GM23248 (cell line): ENCODE measurements at places on chromosomes 1 and 21. TPM values are rescaled to one million over a fixed set of nuclear protein-coding genes. Genes with fewer than 3 reads are reported as not detected.

The CNIH3 gene
- polyA plus RNA-seq: 4.7 and 6.2 TPM in 2 replicates

The FOXO6 gene
- polyA plus RNA-seq: not detected in 2 replicates

The TCHHL1 gene
- polyA plus RNA-seq: not detected in 2 replicates

The CALML6 gene
- polyA plus RNA-seq: not detected in 2 replicates

The HES5 gene
- polyA plus RNA-seq: not detected in 2 replicates

The ZMYM4 gene
- 37.7 and 40.8 TPM in 2 replicates for polyA plus RNA-seq

The IL19 gene
- polyA plus RNA-seq: not detected in 2 replicates

The MAP3K21 gene
- 0.03 TPM in 1 of 2 replicates, not detected in the other for polyA plus RNA-seq

- no peaks in the 10 kb centered on the region for H3K36me3 ChIP-seq
- no peaks in the 10 kb centered on the region for H3K4me1 ChIP-seq
Measured at GRCh38 chr1:177048314-177049069, 116.0 kb downstream of the ASTN1 start.

DNA sequence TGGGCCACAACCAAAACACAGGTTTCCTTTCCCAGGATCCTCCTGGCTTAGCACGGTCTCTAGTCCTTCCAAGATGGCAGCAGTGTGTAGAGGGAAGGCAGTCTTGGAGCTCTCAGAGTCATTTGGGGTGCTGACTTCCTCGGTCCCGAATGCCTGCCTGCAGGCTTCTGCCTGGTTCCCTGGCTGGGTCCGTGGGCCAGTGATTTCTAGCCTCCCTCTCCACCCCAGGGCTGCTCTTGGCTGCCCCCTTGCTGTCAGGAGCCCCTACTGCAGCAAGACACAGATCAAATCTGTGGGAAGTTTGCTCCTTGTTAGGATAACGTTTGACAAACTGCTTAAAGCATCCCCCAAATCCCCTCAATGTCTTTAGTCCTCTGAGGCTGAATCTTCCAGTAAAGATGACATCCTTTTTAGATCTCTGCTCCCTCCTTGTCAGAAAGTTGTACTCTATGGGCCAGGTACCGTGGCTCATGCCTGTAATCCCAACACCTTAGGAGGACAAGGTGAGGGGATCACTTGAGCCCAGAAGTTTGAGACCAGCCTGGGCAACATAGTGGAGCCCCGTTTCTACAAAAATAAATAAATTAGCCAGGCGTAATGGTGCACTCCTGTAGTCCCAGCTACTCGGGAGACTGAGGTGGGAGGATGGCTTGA lies 272.5 kb downstream of the RRAGC start:
- peak; percentile 49 for DNase-seq
- 0 out of 2 replicates have a peak overlapping the region, but pooled peaks have one; percentile 13 for H3K4me3 ChIP-seq
- H3K27me3 ChIP-seq: no peaks in the 10 kb centered on the region
- H3K4me1 ChIP-seq: no peaks in the 10 kb centered on the region
- H3K27ac ChIP-seq: no peak overlapping the region

DNA sequence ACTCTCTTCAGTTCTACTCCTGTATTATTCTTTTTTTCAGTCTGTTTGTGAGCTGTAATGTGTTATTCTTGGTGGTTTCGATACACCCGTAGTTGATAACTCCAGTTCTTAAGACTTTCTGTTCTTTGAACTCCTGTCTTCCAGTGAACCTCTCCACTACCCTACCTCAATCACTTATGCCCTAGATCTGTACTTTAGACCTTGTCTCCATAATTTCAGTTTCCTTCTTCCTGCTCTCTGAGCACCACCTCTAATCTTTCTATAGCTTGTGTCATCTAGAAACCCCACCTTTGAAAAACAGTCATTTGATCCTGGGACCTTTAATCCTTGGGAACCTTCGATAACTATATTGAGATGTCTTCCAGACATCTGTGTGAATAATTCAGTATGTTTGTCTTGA lies 159.3 kb downstream of the PIK3R3 start:
- no peaks in the 10 kb centered on the region for H3K4me1 ChIP-seq
- H3K27ac ChIP-seq: no peak overlapping the region
- H3K27me3 ChIP-seq: no peaks in the 10 kb centered on the region
- no peak overlapping the region for H3K4me3 ChIP-seq

GRCh38 chr1:230230948-230231773 lies 164.1 kb downstream of the GALNT2 start:
- H3K4me3 ChIP-seq: no peak overlapping the region
- DNase-seq: no peak
- H3K27ac ChIP-seq: no peak overlapping the region

GRCh38 chr1:244159646-244160045 lies 108.6 kb downstream of the ZBTB18 start:
- H3K4me3 ChIP-seq: no peak overlapping the region
- DNase-seq: no peak
- no peaks in the 10 kb centered on the region for H3K36me3 ChIP-seq
- no peak overlapping the region for H3K27ac ChIP-seq
- no peaks in the 10 kb centered on the region for H3K27me3 ChIP-seq

- peaks cover 10% of the 10 kb centered on the region; the same call in 1 of the 2 replicates for H3K4me1 ChIP-seq
- no peaks in the 10 kb centered on the region for H3K36me3 ChIP-seq
- H3K27me3 ChIP-seq: no peaks in the 10 kb centered on the region
- H3K4me3 ChIP-seq: no peak overlapping the region
- H3K27ac ChIP-seq: no peak overlapping the region
Measured at GRCh38 chr21:31366825-31367224, 22.8 kb upstream of the TIAM1 start.

GRCh38 chr1:42152119-42152518 lies 1.1 kb upstream of the GUCA2B start:
- no peaks in the 10 kb centered on the region for H3K36me3 ChIP-seq
- no peak overlapping the region for H3K4me3 ChIP-seq
- peaks cover 31% of the 10 kb centered on the region for H3K27me3 ChIP-seq
- no peaks in the 10 kb centered on the region for H3K4me1 ChIP-seq

DNA sequence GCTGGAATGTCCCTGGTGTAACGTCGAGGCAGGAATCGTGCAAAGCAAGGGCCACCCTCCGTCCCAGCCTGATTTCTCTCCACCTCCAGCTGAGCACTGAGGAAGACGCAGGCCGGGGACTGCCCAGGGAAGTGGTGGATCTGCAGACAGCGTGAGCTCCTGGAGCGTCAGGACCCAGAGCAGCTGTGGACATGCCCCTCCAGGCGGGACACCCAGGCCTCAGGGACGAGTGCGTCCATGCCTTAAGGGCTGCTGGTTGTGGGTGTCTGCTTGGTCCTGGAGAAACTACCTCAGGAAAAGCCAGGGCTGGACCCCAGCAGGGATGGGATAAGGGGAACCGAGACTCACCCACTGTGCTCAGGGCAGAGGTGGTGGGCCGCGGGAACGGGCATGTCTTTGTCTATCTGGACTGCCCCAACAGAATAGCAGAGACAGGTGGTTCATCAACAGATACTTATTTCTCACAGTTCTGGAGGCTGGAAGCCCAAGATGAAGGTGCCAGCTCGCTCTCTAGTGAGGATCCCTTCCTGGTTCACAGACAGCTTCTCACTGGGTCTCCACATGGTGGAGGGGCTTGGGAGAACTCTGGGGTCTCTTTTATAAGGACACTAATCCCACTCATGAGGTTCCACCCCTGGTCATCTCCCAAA lies 5.8 kb upstream of the MMEL1 start:
- DNase-seq: no peak
- no peak overlapping the region for H3K27ac ChIP-seq
- H3K4me3 ChIP-seq: no peak overlapping the region
- no peaks in the 10 kb centered on the region for H3K4me1 ChIP-seq
- H3K27me3 ChIP-seq: 0 out of 2 replicates have a peak, but pooled peaks cover 5% of the 10 kb centered on the region

GRCh38 chr1:190904091-190904695 lies 426.5 kb upstream of the BRINP3 start:
- H3K4me3 ChIP-seq: no peak overlapping the region
- no peak overlapping the region for H3K27ac ChIP-seq
- no peaks in the 10 kb centered on the region for H3K27me3 ChIP-seq
- no peak for DNase-seq

DNA sequence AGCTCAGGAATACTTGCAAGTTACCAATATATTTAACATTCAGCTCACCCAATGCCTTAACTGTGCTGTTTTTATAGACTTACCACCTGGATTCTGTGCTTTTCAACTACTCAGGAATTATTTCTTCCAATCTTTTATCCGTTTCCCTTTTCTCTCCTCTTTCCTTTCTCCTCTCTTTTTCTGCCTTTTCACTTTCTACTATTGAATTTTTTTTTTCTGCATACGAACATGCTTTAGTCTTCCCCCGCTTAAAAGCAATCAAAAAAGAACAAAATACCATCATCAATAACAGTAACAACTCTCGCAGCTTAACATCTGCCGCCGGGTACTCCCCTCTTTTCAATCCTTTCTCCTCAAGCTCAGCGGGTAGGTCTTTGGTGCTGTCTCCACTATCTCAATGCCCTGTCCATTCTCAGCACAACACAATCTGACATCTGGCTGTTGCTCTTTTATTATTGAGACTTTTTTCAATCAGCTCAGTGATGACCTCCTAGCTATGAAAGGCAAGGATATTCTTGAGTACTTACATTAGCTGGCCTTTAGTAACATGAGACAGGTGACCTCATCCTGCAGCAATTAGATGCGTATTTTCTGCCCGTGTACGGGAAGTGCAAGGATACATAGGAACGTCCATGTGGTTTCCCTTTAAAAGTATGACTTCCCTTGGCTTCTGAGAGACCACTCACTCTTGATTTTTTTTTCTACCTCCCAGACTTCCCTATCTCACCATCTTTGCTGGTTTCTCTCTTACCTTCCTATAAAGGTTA lies 40.2 kb upstream of the SIPA1L2 start:
- H3K27me3 ChIP-seq: no peaks in the 10 kb centered on the region
- DNase-seq: no peak
- no peak overlapping the region for H3K4me3 ChIP-seq
- H3K27ac ChIP-seq: no peak overlapping the region
- H3K4me1 ChIP-seq: peaks cover 9% of the 10 kb centered on the region

- H3K4me3 ChIP-seq: no peak overlapping the region
- H3K27me3 ChIP-seq: no peaks in the 10 kb centered on the region
- no peaks in the 10 kb centered on the region for H3K4me1 ChIP-seq
- no peaks in the 10 kb centered on the region for H3K36me3 ChIP-seq
- H3K27ac ChIP-seq: no peak overlapping the region
Measured at GRCh38 chr1:99634971-99635624, 10.8 kb upstream of the PALMD start.

GRCh38 chr1:208681878-208682663 lies 437.9 kb upstream of the PLXNA2 start:
- no peaks in the 10 kb centered on the region for H3K4me1 ChIP-seq
- no peak overlapping the region for H3K4me3 ChIP-seq
- H3K27ac ChIP-seq: no peak overlapping the region
- no peaks in the 10 kb centered on the region for H3K27me3 ChIP-seq
- no peaks in the 10 kb centered on the region for H3K36me3 ChIP-seq
- DNase-seq: no peak

GRCh38 chr1:7333620-7334019 lies 437.5 kb upstream of the VAMP3 start:
- H3K4me1 ChIP-seq: 0 out of 2 replicates have a peak, but pooled peaks cover 12% of the 10 kb centered on the region
- H3K4me3 ChIP-seq: no peak overlapping the region
- H3K27ac ChIP-seq: no peak overlapping the region
- no peaks in the 10 kb centered on the region for H3K36me3 ChIP-seq
- H3K27me3 ChIP-seq: no peaks in the 10 kb centered on the region
- DNase-seq: no peak

DNA sequence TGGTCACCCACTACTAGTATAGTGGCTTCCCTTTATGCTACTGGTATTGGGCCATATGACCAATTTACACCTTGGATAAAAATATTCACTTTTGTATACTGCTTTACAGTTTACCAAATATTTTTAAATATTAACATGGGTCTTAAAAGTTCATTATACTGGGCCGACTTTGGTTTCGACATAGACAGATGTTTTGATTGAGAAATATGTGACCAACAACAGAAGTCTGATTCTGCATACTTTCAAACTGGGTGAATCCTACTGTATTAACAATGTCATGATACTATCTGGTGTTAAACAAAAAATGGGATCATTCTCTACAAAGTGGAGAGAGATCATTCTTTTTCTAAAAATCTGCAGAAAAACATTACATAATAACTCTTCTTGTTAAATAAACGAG lies 134.8 kb downstream of the AKT3 start:
- no peaks in the 10 kb centered on the region for H3K27me3 ChIP-seq
- peak; percentile 65 for DNase-seq
- peaks cover 78% of the 10 kb centered on the region for H3K4me1 ChIP-seq
- no peaks in the 10 kb centered on the region for H3K36me3 ChIP-seq
- H3K4me3 ChIP-seq: no peak overlapping the region

GRCh38 chr1:10299151-10299550 lies 88.8 kb downstream of the KIF1B start:
- no peak overlapping the region for H3K27ac ChIP-seq
- peaks cover 7% of the 10 kb centered on the region for H3K4me1 ChIP-seq
- H3K4me3 ChIP-seq: no peak overlapping the region
- DNase-seq: no peak
- peaks cover 56% of the 10 kb centered on the region for H3K36me3 ChIP-seq

GRCh38 chr1:4734791-4735190 lies 80.4 kb downstream of the AJAP1 start:
- no peaks in the 10 kb centered on the region for H3K36me3 ChIP-seq
- H3K4me3 ChIP-seq: no peak overlapping the region
- H3K27me3 ChIP-seq: no peaks in the 10 kb centered on the region
- no peak for DNase-seq

DNA sequence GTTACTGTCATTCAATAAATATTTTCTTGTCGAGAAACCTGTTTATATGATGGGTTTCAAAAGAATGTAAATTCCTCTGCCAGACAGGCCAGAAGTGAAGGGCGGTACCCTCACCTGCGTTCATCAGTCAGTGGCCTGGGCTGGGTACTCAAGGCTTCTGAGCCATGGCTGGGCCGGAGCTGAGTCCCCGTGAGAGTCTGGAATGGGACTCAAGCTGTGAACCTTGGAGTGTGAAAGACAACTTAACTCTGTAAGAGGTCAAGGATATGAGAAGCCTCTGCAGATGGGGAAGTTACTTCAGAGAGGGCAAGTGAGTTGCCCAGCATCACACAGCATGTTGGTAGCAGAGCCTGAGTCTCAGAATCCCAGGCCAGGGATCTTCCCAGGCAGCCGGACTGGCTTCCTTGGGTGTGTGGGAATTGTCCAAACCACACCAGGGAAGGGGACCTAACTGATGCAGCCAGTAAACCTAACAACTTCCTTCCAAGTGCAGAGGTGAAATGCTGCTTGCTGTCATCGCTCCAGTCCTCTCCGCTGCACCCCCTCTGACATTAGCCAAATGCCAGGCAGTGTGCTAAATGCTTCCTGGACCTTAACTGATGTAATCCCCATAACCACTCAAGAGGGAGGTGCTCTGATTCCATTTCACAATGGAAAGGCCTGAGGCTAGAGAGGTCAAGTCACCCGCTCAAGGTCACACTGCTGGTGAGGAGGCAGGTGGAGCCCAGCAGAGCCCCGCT lies 4.8 kb downstream of the DISP3 start:
- no peaks in the 10 kb centered on the region for H3K4me1 ChIP-seq
- H3K27me3 ChIP-seq: peaks cover 16% of the 10 kb centered on the region
- H3K36me3 ChIP-seq: no peaks in the 10 kb centered on the region
- no peak overlapping the region for H3K27ac ChIP-seq

DNA sequence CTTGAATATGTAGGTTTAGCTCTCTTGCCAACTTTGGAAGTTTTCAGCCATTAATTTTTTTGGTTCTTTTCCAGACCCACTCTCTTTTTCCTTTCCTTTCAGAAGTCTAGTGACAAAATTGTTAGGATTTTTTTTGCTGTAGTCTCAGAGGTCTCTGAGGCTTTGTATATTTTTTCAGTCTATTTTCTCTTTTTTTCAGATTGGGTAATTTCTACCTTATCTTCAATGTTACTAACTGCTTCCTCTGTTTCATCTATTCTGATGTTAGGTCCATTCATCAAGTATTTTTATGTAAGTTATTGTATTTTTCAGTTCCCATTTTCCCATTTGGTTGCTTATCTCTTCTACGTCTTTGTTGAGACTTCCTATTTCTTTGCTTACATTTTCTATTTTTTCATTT lies 15.7 kb downstream of the RGS2 start:
- no peak overlapping the region for H3K4me3 ChIP-seq
- H3K4me1 ChIP-seq: peaks cover 11% of the 10 kb centered on the region; the same call in 1 of the 2 replicates
- no peak overlapping the region for H3K27ac ChIP-seq
- H3K27me3 ChIP-seq: no peaks in the 10 kb centered on the region
- H3K36me3 ChIP-seq: no peaks in the 10 kb centered on the region
